Stimulated activated CD8-positive, alpha-beta memory T cell treated with anti-CD3 and anti-CD28 coated beads, Interleukin-4, amount 100 ng/mL, for 24 hours (primary cell): ENCODE measurements at places on chromosomes 13 and 19.
A peak's percentile ranks its signal among the peaks of the same experiment; 100 is the strongest.

DNA sequence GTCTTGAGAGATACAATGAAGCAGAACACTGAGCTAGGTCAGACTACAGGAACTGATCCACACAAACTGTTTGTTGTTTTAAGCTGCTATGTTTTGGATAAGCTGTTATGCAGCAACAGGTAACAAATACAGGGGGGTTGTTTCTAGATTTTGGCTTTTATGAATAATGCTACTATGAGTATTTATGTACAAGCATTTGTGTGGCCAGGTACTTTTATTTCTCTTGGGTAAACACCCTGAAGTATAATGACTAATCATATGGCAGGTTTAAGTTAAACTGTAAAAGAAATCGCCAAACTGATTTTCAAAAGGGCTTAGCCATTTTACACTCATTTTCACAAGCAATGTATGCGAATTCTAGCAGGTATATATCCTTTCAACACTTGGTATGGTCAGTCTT lies 166.0 kb downstream of the DNAJC3 start:
- DNase-seq, result no peak

DNA sequence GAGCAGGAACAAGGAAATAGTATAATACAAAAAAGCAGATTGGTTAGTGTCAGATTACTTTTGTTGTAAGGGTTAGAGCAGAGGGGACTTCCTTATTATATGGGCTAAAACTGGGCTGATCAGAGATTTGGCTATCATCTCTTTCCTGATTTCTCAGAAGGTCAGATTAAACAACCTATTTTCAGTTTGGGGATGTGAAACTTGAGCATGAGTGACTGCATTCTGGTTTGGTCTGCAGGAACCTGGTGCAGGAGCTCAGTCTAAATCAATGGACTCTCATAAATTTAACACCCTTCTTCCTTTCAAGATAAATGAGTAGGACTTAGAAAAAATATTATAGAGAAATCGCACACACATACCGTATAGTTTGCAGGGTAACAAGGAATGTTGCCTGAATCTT lies 12.9 kb upstream of the RFXAP start:
- DNase-seq, result no peak

- DNase-seq, result no peak
Measured at GRCh38 chr13:49021953-49022352, 46.2 kb downstream of the FNDC3A start.

DNA sequence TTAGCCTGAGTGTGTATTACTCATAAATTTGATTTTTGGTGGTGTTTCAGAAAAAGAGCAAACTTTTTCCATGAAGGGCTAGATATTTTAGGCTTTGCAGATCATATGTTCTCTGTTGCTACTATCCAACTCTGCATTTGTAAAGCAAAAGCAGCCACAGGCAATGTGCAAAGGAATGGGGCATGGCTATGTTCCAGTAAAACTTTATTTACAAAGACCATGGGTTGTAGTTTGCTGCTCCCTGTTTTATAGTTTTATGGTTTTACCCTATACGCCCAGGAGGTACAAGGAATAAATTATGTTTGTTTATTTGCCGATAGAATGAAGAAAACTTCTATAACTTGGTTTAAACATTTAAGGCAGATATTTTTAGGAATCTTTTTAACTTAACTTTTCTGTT lies 23.6 kb downstream of the IFT88 start:
- no peak for DNase-seq

- no peak for DNase-seq
Measured at GRCh38 chr13:37788346-37788745, 81.2 kb downstream of the TRPC4 start.

DNA sequence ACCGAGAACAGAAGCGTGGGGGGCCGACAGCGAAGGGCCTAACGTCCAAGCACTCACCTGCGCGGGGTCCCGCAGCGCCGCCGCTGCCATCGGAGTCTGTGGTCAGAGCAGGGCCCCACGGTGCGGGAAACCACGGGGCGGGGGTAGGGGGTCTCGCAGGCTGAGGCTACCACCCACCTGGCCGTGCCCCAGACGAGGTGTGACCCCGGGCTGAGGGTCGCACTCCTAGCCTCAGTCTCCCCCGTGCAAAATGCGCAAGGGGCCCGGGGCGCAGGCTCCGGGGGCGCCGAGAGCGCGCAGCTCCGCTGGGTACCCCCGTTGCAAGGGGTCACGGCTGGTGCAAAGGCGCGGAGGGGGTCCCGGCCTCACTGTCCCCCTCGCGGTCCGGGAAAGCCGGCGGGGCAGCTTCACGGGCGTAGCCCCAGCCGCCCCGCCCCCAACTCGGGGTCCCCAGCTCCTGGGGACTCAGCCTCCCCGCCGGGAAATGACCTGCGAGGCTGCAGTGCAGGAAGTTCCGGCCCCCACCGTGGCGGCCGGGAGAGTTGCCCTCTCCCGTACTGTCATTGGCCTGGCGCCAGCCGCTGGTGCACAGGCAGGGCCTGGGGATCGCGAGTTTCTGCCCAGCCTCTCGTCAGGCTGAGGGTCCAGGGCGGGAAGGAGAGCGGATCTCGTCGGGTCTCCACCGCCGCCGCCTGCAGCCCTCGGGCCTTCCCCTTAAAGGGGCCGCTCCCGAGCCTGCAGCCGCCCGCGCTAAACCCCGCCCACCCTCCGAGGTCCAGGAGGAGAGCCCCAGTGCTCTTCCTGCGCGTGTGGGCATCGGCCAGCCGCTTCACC lies at the start of gene ZNF792:
TSS of gene ZNF792 (minus strand) at position 657 of the 834 bp plus-strand sequence. CDS start at position 90, 567 bp downstream.
- peak; percentile 38 for DNase-seq

- no peak for DNase-seq
Measured at GRCh38 chr19:40342644-40343311, 5.4 kb downstream of the C19orf47 start.

DNA sequence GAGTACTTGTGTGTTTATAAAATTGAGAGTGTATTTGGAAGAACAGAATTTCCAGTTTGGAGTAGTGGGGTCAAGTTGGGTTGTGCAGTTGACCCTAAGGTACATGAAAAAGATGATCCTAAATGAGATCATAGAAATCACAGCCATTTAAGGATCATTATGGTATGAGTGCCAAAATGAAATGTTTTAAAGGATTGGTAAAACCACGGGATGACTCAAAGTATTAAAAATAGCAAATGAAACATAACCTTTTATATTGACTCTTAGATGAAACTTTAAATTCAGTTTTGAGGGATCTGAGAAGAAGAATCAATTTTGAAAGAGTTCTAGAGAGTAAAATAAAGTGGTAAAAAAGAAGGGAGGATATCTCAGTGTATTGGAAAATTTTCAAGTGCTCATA lies 773.8 kb downstream of the GPC5 start:
- DNase-seq, result no peak

DNA sequence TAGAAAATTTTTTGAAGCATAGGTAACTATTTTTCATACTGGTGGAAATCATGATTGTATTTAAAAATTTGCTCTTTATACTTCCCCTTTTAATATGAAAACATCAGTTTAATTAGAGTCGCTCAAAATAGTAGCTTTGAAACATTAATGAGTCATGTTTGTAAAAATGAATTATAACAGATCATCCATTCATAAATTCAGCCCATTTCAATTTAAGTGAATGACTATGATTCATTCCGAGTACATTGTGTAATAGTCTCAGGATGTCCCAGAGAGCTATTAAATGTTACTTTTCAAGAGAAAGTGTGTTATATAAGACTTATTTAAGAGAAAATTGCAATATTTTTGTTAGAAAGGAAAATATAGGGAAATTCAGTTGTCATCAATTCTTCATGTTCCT lies 111.0 kb downstream of the FNDC3A start:
- no peak for DNase-seq

GRCh38 chr13:108268466-108269112 lies 929 bp upstream of the TNFSF13B start:
- DNase-seq, result no peak

DNA sequence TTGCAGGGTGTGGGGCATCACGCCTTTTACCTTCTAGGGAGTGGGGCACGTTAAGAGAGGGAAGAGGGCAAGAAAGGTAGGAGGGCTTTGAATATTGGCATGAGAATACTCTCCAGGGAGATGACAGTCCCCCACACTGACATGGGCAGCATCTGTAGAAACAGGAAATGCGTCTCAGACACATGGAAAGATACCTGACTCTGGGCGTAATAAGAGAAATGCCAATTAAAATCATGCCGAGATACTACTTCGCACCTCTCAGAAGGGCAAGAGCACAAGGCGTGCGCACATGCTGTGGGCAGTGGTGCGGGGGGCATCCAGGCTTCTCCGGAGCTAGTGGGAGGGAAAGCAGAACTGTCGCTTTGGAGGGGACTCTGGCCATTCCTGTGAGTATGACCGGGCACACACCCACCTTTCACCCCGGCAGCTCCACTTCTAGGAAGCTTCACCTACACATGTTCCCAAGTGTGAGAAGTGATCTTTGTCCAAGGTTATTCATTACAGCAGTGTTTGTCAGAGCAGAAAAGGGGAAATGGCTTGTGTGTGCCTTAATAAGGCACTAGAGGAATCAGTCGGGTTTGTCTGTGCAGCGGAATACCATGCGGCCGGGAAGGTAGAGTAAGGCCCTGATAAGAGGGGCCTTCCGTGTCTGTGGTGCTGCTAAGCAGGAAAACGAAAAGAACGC lies 99.5 kb downstream of the SIPA1L3 start:
- no peak for DNase-seq

DNA sequence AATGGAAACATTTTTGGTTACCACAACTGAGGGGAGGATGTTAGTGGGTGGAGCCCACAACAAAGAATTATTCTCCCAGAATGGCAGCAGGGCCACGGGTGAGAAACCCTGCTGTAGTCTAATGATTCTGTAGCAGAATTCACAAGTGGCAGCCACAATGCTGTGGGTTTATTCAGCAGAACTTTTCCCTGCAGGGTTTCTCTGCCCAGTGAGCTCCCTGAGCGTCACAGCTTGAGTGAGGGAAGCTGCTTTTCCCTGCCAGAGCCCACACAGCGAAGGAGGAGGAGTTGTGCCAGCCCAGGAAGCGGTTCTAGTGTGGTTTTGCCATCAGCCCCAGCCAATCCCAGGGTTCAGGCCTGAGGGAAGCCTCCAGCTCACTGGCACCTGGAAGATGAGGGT lies 4.4 kb downstream of the ATP12A start:
- DNase-seq, result peak; percentile 10

GRCh38 chr13:48492096-48492440 lies 40.8 kb downstream of the RCBTB2 start:
- no peak for DNase-seq

DNA sequence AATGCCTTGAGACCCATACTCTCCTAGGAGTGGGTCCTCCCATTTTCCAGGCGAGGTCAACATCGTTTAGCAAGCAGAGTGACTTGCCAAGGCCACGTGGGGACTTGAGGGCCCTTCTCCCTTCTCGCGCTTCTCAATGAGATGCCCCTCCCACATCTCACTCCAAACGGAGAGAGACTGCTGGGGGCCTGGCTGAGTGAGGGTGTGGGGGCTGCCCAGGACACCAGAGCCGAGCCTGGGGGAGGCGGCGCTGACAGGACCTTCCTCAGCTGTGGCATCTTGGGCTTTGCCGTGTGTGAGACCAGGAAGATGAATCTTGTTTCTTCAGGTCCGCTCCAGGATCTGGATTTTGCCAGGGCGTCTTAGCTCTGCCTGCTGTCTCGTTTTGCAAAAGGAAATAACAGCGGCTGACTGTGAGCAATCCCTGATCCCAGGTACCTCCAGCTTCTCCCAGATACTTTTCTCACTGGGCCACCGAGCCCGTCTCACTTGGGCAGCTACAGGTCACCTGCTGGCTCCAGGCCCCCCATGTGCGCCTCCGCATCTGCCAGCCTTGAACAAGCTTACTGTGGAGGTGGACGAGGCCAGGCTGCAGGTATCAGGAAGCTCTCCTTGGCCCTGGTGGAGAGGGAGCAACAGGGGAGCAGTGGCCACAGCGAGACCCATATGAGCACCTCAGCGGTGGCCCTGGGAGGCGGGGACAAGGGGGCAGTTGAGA lies 6.0 kb downstream of the COX6B2 start:
- DNase-seq, result no peak

GRCh38 chr19:23460656-23461055 lies 65.4 kb upstream of the ZNF91 start:
- DNase-seq, result no peak

- DNase-seq, result no peak
Measured at GRCh38 chr13:94331281-94331680, 148.2 kb downstream of the DCT start.

GRCh38 chr13:65555962-65556361 lies 1674.2 kb downstream of the PCDH9 start:
- DNase-seq, result no peak

DNA sequence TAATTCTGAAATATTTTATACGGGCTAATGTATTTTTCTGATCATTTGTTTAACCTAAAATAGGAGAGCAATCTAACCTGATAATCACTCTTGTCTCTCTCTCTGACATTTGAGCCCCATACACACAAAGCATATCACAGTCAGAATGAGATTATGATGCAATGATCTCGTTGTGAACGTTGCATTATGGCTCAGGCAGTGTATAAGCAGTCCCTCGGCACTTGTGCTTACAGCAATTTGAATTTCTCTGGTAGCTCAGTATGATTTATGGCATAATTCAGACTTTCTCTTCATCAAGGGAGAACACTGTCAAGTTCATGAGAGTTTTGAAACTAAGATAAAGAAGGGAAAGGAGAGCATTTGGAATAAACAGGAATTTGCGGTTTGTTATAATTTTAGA lies 256.1 kb downstream of the DACH1 start:
- no peak for DNase-seq

DNA sequence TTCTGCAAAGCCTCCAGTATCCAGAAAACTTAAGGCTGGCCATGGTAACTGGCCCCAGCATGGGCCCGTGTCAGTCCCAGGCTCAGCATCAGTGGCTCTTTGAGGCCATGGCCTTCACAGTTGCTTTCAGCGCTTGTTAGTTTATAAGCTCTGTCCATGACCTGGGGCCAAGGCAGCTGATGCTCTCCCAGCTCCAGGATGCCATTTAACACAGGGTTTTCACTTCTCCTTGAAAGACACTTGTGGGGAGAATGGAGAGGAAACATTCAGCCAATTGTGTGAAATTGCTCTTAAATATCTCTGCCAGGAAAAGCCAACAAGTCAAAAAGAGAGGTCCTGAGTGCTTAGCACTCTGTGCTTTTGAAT lies 321.3 kb downstream of the FOXO1 start:
- DNase-seq, result no peak

DNA sequence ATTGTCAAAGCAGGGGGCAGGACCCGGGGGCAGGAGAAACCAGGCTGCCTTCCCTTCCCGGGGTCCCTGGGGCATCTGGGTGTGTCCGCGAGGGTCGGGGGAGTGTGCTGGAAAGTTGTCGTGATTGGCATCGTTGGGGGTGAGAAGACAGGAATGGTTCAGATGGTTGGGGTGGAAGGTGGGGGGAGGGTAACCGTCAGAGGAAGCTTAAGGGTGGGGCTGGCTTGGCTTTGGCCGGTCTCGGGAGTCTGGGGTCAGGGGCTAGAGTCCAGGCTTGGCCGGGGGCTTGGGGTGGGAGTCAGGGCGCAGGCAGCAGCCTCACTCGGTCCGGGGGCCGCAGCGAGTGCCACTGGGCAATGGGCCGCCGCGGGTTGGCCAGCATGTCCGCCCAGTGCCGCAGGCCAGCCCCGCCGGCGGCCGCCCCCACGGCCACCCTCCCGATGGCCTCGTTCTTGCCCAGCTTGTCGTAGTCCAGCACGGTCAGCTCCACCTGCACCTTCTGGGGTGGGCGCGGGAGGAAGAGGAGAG lies 6.8 kb upstream of the DNAAF3 start:
- DNase-seq, result no peak
